ENCODE measurements at places on chromosomes 7 and 10. TPM values are rescaled to one million over a fixed set of nuclear protein-coding genes. Genes with fewer than 3 reads are reported as not detected.

DNA sequence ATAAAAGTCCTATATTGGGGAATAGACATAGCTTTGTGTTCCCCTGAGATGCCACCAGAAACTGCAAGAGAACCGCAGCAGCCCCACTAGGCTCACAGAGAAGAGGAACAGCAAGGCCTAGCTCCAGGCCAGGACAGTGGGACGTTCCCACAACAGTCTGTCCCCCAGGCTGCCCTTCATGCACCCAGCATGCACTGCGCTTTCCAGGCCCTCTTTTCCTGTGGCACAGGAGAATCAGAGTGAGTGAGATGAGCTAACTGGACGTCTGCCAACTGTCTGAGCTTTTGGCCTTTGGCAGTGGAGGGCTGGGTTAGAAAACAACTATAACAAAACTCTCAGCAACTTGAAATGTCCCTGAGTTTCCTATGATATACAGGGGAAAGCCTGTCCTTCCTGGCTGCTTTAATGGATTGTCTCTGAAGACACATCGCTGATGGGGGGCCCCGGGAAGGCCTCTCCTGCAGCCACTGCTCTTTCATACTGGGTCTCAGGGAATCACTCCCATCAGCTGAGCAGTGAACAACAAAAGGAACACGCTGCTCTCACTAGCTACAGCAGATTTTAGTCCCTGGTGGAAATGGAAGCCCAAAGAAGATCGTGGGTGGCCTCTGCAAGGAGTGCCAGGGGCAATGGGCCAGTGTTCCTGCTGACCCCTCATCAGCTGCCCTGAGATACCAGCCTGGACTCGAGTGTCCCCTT, 53.5 kb downstream of the PODXL start:
- DNase-seq: no peak

DNA sequence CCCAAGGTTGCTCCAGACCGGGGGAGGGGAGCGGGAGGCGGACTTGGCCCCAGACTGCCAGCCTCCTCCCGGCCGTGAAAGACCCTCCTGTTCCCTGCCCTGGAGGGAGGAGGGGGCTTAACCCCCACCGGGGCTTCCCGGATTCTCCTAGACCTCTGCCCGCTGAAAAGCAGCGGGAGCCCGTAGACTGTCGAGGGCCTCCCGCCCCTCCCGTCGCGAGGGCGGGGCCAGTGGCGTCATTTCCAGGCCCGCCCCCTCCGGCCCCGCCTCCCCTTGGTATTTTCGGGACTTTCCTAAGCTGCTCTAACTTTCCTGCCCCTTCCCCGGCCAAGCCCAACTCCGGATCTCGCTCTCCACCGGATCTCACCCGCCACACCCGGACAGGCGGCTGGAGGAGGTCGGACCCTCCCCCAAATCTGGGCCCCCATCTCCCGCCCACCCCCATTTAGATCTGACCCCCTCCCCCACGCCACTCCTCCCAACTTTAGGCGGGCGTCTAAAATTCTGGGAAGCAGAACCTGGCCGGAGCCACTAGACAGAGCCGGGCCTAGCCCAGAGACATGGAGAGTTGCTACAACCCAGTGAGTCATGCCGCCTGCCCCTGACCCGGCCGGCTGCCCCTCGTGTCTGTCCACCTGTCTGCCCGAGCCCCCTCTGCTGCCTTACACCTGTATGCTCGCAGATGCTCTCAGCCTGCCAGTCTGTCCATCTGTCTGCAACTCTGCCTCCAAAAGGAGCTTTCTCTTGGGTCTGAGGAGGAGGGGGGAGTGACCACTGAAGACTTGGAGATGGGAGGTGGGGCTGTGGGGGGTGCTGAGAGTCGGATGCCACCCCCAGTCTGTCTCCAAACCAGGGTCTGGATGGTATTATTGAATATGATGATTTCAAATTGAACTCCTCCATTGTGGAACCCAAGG, at the start of gene NFKB2:
Gene NFKB2, plus strand, starts transcription at position 306 of the 917 bp plus-strand sequence. Its CDS starts 255 bp downstream, at position 561.
- DNase-seq: peak; percentile 61

DNA sequence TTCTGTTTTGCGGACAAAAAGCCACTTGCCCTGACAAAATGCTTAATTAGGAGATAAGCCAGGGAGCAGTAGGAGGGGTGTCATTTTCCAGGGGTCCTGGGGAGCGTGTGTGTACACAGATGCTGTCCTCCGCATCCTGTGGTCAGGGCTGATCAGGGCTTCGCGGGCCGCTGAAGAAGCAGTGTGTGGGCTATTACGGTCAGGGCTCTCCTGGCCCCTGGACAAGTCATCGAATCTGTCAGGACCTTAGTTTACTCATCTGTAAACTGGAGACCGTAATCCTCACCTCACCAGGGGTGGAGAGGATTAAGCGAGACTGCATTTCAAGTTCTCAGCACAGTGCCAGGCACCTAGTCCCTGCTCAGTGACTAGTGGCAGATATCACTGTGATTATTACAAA, 26.0 kb upstream of the MXI1 start:
- no peak for DNase-seq

GRCh38 chr10:4354382-4354812, 471.6 kb upstream of the AKR1E2 start:
- no peak for DNase-seq

DNA sequence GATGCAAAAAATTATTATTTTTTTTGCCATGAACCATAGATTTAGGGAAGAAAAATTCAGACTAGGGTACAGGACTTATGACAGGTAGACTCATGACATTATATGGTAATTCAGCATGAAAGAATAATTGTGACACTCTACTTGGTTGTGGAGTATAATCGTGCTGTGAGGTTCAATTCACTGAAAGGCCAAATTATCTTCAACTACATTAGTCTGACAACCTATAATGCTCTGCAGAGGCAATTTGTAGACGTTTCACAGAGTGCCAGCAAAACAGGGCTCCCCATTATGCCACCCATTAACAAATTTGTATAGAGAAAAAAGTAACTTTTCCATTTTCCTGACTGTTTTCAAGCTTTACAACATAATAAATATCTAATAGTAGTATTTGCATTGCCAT, 292.6 kb downstream of the LRMDA start:
- no peak for DNase-seq

- no peak for DNase-seq
Observed at GRCh38 chr10:49212783-49213182, 24.6 kb upstream of the TMEM273 start.

GRCh38 chr7:1234881-1235500, 2.3 kb downstream of the UNCX start:
- no peak for DNase-seq

- no peak for DNase-seq
Observed at GRCh38 chr10:96441987-96442643, 71.6 kb downstream of the TLL2 start.

DNA sequence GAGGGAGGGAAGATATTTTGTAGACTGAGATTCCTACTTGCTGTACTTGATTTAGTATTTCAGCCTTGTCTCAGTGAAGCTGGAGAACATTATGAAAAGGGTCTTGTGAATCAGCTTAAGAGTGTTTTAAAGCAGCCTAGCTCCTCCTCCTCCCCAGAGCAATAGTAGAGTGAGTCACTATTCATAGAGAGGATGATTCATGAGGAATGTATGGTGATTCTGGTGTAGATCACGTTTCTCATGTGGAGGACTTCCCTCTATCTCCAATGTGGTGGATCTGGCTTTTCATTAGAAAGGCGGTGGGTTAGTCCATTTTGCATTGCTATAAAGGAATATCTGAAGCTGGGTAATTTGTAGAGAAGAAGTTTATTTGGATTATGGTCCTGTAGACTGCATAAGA, 340.1 kb upstream of the CHRM2 start:
- peak; percentile 46 for DNase-seq

DNA sequence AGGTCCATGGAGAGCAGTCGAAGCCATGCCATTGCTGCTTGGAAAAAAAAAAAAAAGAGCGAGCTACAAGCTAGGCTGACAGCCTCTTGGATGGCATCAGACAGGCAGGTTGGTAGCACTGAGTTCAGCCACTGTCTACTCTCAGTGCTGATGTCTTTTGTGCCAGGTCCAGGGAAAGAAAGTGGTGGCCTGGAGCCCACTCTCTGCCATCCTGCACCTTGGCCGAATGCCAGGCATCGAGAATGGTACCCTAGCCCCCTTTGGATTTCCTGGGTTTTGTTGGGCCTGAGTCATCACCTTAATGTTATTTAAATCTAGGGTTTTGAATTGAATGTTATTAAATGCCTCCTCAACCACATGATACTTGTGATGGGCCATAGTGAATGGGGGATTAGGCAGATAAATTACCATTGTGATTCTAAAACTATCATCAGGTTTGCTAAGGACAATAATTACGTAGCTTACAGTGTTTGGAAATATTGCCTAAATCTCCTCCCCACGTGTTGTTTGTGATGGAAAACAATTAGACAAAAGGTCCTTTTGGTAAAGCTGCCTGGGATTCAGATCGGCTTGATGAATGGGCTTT, 195.7 kb upstream of the GPR26 start:
- no peak for DNase-seq

DNA sequence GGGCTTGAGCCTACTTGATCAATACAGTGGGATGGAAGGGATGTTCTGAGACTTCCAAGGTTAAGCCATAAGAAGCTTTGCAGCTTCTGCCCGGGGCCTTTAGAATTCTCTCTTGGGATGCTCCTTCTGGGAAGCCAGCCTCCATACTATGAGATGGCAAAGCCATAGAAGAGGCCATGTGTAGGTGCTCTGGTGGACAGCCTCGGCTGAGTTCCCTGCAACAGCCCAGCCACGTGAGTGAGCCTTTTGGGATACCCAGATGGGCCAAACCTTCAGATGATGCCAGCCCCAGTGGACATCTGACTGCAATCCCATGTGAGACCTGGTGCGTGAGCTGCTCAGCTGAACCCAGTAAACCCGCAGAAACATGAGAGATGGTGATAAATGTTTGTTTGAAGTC, 370.6 kb downstream of the RPS24 start:
- no peak for DNase-seq

GRCh38 chr7:28419716-28420115, 7.4 kb downstream of the CREB5 start:
- peak; percentile 84 for DNase-seq

DNA sequence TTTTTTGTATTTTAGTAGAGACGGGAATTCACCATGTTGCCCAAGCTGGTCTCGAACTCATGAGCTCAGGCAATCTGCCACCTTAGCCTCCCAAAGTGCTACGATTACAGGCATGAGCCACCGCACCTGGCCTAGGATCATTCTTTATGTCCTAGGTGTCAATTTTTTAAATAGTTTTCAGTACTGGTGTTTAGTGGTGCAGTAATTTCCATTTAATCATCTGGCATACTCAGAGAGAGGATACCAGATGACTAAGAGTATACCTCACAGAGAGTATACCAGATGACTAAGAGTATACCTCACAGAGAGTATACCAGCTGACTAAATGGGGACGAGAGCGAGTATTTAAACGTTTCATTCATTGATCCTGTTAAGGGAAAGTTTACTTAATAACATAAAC, 37.3 kb upstream of the TMEM248 start:
- DNase-seq: peak; percentile 16

DNA sequence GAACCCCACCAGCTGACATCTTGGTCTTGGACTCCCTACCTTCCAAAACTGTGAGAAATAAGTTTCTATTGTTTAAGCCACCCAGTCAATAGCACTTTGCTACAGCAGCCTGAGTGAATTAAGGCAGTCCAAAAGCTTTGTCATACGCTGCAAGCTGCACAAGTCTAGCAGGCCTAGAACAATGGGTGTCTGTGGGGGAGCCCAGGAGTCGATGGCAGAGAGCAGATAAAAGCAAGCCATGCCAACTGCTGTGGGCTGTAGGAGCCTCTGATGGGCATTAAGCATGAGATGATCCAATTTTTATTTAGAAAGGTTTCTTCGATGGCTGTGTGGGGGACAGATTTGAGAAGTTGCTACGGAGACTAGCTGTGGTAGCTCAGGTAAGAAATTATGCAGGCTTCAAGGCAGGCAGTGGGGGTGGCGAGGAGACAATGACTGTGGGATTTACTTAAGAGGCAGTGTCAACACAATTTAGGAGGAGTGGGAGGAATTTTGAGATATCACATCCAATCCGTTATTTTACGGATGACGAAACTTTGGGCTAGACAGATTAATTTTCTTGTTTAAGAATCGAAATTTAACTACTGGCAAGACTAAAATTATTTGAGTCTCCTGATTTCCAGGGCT, 110.4 kb downstream of the NRCAM start:
- DNase-seq: no peak

- no peak for DNase-seq
Observed at GRCh38 chr10:11125004-11125403, 107.3 kb downstream of the CELF2 start.

DNA sequence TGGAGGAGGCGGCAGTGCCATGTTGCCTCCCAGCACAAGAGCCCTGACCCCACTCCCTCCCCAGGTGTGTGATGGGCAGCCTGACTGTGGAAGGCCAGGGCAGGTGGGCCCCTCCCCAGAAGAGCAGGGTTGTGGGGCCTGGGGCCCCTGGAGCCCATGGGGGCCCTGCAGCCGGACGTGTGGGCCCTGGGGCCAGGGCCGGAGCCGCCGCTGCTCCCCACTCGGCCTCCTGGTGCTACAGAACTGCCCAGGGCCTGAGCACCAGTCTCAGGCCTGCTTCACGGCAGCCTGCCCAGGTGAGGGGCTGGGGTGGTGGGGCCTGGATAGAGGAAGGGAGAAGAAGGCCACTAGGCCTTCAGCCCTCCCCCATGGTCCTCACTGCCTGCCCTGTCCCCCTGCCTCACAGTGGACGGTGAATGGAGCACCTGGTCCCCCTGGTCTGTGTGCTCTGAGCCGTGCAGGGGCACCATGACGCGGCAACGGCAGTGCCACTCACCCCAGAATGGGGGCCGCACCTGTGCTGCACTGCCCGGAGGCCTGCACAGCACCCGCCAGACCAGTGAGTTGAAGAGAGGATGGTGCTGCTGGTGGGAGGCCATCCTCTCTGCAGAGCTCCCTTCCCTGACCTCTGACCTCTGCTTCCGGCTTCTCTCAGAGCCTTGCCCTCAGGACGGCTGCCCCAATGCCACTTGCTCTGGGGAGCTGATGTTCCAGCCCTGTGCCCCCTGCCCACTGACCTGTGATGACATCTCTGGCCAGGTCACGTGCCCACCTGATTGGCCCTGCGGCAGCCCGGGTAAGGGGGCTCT, 18.2 kb upstream of the ZNF467 start:
- no peak for DNase-seq

DNA sequence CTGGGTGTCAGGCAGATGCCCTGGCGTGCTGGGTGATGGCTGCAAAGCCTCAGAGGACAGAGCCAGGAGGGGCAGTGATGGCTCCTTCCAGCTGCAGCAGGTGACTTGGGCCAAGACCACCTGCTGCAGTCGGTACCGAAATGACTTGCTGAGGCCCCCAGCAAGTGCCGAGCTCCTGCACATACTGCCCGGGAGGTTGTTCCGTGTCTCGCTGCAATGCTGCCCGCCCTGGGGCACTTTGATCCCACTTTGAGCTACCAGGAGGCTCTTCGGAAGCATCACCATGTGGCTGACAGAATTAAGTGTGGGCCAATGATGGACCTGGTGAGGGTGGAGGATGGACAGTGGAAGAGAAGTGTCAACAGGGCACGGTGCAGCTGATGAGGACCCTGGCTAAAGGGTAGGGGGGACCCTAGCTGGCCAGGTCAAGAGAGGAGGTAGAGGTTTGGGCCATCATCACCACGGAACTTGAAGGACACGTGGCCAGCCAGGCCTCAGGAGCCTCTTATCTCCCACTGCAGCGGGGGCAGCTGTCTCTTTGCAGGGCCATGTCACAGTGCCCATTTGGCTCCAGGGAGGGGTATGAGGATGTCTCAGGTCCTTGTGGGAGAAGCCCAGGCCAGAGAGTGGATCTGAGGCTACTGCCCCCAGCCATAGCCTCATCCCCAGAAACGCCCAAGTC, 51.1 kb upstream of the NANOS1 start:
- DNase-seq: no peak

The CALU gene
- 593 TPM for polyA plus RNA-seq

The FXYD4 gene
- not detected for polyA plus RNA-seq

The C7orf33 gene
- polyA plus RNA-seq: not detected

The SLC29A3 gene
- 2.4 TPM for polyA plus RNA-seq

The SPDYE6 gene
- not detected for polyA plus RNA-seq

The SSC4D gene
- 0.45 TPM for polyA plus RNA-seq

The PMPCB gene
- 91.9 TPM for polyA plus RNA-seq

The STEAP4 gene
- not detected for polyA plus RNA-seq

The UTF1 gene
- polyA plus RNA-seq: not detected

The CPVL gene
- not detected for polyA plus RNA-seq
